ENCODE measurements at places on chromosomes 3 and 15.

DNA sequence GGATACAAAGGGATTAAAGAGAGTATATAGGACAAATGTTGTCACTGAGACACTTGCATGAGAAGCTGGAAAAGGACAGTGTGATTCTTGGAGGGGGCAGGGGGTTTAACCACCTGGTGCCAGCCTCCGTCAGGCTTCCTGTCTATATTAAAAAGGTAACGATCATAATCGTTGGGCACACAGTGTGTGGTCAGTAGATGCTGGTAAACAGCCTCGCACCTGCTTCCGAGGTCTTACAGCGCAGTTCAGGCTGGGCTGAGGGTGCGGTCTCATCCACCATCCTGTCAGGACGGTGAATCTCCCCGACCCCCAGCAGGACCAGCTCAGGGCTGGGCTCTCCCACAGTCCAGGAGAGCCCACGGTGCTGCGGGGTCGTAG is 47.7 kb upstream of the SMAD6 start:
- DNase-seq: no peak

- no peak for DNase-seq
Measured at GRCh38 chr15:99732751-99733267, 428 bp downstream of the LYSMD4 start.

GRCh38 chr3:149560617-149561016 is 86.1 kb downstream of the TM4SF4 start:
- DNase-seq: no peak

GRCh38 chr3:108442281-108442680 is 68.1 kb downstream of the MYH15 start:
- no peak for DNase-seq

DNA sequence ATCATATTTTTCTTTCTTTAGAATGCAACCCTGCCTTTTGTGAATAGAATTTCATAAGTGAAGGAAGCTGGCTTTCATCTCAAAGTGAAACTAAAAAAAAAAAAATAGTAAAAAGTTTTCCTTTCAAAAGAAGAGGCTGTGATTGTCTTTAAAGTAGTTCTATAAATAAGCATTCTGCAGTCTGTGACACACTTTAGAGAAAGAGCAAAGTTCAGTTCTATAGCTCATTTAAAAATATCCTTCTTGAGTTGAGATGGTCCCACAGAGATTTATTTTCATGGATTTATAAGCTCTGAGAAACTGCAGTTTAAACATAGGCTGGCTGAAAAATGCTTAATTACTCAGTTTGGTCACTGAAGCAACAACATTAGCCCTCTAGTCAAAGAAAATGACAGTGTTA is 36.1 kb upstream of the CNTN6 start:
- DNase-seq: no peak

- DNase-seq: no peak
Measured at GRCh38 chr3:182726258-182727142, 66.8 kb upstream of the ATP11B start.

DNA sequence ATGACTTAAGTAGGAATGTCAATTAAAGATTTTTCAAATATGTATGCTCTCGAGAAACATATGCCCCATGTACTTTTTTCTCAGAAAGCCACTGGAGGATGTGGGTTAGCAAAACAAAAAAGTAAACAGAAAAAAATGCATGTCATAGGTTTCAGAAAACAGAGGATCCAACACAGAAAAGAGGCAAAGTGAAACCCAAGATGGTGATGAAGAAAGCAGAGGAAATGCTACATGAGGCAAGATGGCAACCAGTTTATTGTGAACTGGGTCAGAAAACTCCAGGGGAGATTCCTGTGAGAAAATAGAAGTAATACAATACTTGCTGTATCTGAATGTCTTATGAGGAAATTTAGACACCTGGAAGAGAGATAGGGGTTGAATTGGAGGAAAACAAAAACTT is 30.8 kb upstream of the EOMES start:
- DNase-seq: no peak

DNA sequence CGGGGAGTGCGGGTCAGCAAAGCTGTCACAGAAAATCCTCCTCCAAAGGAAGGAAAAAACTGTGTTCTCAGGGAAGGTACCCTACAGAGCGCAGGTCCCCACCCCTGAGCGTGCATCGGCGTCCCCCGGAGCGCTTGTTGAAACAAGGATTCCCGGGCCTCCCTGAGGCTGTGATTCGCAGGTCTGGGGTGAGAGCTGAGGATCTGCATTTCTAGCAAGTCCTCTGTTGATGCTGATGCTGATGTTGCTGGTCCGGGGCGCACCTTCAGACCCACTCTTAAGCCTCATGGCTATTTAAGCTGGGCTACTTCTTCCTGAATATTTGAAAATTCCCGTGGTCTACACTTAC is 226.2 kb upstream of the IGF1R start:
- no peak for DNase-seq

- no peak for DNase-seq
Measured at GRCh38 chr3:31240466-31240865, 292.3 kb upstream of the STT3B start.

GRCh38 chr3:80087767-80088166 is 320.0 kb upstream of the ROBO1 start:
- no peak for DNase-seq

GRCh38 chr3:112424394-112424793 is 74.9 kb downstream of the BTLA start:
- DNase-seq: no peak

- DNase-seq: no peak
Measured at GRCh38 chr3:50609763-50610085, 1.9 kb downstream of the CISH start.

DNA sequence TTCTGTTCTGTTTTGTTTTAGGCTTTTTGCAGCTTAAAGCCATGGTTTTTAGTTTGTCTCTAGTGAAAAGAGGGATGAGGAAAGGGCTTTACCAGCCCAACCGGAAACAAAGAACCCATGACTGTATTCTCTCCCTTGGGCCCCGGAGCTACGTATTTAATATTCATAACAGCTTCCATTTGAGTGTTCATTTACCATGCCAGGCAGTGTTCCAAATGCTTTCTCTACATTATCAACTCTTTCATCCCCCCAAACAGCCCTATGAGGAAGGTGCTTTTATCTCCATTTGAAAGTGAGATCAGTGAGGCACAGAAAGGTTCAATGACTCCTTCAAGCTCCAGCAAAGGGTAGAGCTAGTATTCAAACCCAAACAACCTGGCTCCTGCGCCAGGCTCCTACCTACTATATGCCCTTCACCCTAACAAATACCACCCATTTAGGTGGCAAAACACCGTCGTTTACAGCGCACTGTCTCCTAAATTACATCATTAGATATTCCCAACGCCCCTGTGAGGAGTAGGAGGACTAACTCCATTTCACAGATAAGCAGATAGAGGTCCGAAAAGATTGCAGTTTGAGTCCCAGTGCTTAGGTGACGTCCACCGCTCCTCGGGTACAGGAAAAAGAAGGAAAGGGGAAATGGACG is 27.9 kb downstream of the GTPBP8 start:
- no peak for DNase-seq

DNA sequence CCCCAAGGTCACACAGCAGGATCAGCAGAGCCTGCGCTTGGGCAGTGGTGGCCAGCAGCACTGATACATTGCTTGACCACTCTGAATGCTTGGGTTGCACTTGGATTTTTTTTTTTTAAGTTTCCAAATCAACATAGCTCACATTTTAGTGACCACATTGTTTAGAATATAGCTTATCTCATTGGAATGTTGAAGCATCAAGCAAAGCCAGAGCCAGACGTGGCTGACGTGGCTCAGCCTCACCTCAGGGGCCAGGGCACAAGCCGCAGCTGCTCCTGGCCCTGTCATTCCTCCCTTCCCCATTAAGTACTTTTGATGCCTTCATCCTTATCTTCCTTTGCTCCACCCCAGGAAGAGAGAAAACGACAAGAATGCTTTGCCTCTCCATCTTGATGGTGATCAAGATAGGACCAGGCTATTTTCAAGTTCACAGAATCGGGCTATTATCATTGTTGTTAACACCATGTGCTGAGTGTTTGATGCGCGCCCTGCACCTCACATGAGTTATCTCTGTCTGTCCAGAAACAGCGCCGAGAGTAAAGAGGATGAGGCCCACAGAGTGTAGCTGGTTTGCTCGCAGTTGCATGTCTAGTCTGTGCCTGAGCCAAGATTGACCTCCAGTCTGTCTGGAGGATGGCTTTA is 75.8 kb downstream of the AAGAB start:
- no peak for DNase-seq

DNA sequence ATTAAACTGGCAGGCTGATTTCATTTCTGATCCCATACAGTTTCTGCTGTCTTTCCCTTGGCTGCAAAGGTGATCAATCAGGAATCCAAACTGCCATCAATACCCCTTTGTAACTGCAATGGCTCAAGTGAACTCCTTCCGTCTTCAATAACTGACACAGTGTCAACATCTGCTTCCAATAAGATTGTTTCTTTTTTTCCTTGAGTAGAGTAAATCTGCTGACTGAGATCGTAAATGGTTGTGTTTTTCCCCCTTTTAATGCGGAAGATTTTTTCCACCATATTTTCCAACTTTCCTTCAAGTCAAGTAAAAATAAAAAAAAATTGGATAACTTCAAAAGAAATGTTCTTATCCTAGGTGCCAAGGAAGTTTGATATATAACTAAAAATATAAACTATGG is 48.7 kb downstream of the VGLL3 start:
- DNase-seq: no peak

- no peak for DNase-seq
Measured at GRCh38 chr3:137641879-137642704, 122.0 kb upstream of the SOX14 start.

DNA sequence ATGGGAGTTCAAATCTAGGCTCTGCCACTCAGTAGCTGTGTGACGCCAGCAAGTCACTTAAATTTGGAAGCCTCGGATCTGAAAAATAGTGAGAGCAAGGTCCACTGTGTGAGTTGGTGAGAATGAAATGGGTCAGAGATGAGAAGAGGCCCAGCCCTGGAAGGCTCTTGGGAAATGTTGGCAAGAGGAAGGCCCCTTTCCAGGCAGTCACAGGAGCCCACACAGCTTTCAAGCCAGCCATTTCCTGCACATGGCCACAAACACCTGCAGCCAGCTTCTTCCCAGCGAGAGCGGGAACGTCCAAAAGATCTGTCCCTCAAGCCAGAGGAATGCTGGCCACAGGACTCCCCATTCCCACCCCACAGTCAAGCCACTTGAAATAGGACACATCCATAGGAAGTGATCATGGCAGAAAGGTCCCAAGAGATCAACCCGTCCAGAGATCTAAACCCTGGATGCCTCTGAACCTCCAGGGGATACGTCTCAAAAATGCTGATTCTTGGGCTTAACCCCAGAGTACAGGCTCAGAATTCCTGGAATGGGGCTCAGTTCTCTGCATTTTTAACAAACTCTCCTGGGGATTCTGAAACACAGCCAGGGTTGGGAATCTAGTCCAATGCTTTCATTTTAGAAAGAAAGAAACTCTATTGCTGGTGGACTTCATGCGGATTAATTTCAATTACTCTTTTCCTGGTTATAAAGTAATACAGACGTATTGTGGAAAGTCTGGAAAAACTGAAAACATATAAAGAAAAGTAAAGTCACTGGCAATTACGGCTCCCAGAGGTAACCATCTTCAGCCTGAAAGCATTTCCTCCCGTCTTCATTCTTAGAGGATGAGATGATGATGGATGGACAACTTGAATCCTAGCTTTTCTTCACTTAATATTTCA is 35.9 kb downstream of the NTRK3 start:
- DNase-seq: no peak

DNA sequence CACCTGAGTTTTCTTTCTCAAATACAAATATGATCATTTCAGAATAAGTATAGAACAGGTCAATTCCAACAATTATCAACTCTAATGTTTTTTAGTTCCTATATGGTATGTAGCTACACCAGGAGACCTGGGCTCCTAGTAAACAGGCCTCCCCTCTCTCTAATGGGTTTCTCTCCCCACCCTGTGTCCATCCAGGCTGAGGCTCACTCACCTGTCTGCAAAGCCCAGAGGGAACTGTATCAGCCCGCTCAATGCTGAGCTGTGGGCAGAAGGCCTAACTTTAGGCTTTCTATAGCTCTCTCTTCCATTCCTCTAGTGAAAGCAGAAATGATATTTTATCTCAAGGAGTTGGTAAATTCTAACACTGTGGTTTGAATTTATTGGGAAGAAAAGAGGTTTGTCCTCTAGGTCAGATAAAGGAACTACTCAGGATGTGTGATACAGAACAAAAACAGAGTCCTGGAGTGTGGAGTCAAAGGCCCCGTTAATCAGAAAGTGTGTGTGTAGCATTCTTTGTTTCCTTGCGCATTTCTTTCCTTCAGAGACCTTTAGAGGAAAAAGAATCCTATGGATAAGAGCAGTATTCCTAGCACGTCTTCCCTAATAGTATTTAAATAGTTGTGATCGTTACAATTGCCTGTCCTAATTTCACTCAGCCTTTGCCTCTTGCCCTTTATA is 408.9 kb downstream of the PYDC2 start:
- no peak for DNase-seq

- DNase-seq: no peak
Measured at GRCh38 chr3:122183521-122183892, at the start of gene CASR. TSS of gene CASR (plus strand) at chr3:122183668. CDS start at chr3:122254190, 70,522 bp downstream.

GRCh38 chr15:100060276-100060926 is 281.4 kb downstream of the ADAMTS17 start:
- DNase-seq: no peak

GRCh38 chr3:12878141-12878574 is 36.8 kb upstream of the RPL32 start:
- DNase-seq: no peak

GRCh38 chr3:13074006-13074375 is 762 bp upstream of the IQSEC1 start:
- no peak for DNase-seq

DNA sequence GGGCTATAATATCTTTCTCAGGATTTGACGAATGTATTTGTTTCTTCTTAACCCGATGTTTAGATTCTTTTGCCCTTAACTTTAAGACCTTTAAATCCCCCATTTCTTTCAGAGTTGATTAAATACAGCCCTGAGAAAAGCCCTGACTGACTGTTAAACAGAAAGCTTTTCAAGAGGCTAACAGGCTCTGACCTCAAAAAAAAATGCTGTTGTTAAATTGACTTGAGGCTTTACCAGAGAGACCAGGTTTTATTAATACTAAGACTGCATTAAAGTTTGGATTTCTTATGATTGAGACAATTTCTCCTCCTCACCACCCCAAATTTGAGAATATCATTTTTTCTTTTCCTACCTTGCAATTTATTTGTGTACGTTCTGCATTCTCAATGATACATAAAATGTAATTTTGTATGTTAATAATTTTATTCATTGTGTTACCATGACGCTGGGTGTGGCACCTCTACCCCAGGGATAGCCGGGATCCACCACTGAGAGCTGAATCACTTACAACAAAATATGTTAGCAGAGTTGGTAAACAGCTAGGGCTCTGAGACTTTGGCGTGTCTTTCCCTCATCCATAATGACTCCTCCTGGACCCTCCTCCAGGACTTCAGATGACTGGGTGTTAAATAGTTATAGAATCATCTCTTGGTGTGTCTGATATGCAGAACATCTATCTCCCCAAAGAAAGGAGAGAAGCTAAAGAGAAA is 753.5 kb downstream of the NAALADL2 start:
- DNase-seq: no peak

Data from NCI-H2081 treated with DMSO at 0.1 percent for 48 hours (cell line).